ENCODE measurements at places on chromosomes 1 and 21. TPM values are rescaled to one million over a fixed set of nuclear protein-coding genes. Genes with fewer than 3 reads are reported as not detected.

UAP1 gene
- total RNA-seq = 40.8 TPM

IFI6 gene
- total RNA-seq = 257 TPM

KLF17 gene
- not detected for total RNA-seq

DNA sequence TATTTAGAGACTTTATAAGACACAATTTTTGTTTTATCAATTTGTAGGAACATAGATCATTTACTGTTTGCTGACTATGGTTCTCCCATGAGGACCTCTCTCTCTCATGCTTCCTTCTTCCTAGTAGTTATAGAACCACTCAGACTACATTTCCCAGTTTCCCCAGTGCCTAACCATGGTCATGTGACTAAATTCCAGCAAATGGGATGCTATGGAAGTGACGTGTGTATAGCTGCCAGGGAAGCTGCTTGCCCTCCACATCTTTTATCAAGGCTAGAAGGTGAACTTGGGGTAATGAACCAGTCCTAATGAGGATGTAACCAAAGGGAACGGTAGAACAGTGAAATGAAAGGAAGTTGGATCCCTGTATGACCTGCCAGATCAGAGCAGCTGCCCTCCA lies 184.0 kb downstream of the MIS18A start:
- peak; percentile 48 for DNase-seq

GRCh38 chr1:217626321-217626720 lies 4.6 kb downstream of the GPATCH2 start:
- DNase-seq = no peak

DNA sequence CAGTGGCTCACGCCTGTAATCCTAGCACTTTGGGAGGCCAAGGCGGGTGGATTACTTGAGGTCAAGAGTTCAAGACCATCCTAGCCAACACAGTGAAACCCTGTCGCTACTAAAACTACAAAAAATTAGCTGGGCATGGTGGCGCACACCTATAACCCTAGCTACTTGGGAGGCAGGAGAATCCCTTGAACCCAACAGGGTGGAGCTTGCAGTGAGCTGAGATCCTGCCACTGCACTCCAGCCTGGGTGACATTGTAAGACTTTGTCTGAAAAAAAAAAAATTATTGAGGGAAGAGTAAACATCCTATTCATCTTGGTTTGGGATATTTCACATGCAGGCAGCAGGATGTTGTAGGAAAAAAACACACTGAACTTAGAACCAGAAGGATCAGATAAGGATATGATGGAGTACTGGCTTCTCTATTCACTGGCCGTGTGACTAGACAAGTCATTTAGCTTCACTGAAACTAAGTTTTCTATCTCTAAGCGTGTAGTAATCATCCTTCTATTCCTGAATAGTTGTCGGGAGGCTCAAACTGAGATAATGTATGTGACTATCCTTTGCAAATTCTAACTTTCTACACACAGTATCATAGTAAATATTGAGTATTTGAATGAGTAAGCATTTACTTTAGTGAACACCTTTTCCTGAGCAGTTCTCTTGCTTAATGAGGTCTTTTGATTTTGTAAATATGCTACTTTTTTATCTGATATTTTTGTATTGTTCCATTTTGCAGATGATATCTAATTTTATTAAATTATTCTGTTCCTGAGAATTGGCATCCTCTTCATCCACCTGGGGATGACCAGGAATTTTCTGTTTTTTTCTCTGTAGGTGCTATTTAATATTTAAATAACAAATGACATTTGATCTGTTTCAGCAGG lies 18.2 kb downstream of the CAP1 start:
- no peak for DNase-seq

GCLM gene
- total RNA-seq = 52.6 TPM

GRCh38 chr1:156860628-156861423 lies at the start of gene NTRK1:
TSS of gene NTRK1 (plus strand) at chr1:156860865. CDS start at chr1:156860935, 70 bp downstream.
- DNase-seq = no peak

MEX3A gene
- 4.5 TPM for total RNA-seq

- no peak for DNase-seq
Measured at GRCh38 chr1:9651565-9652378, at the start of gene PIK3CD. TSS of gene PIK3CD (plus strand) at chr1:9651731. CDS start at chr1:9710456, 58,725 bp downstream.

LCE6A gene
- total RNA-seq = not detected

MYCL gene
- not detected for total RNA-seq

TAS1R1 gene
- not detected for total RNA-seq

TRIM58 gene
- total RNA-seq = not detected

Data from H4 (cell line).